T-helper 1 cell (primary cell): ENCODE measurements at places on chromosomes 7 and 10.
A peak's percentile ranks its signal among the peaks of the same experiment; 100 is the strongest.

GRCh38 chr10:27687743-27688142 lies 57.9 kb downstream of the MKX start:
- DNase-seq: no peak

- no peak for DNase-seq
Observed at GRCh38 chr10:128557149-128557710, 431.0 kb upstream of the MKI67 start.

GRCh38 chr10:90787393-90788198 lies 70.2 kb downstream of the HTR7 start:
- DNase-seq: no peak

DNA sequence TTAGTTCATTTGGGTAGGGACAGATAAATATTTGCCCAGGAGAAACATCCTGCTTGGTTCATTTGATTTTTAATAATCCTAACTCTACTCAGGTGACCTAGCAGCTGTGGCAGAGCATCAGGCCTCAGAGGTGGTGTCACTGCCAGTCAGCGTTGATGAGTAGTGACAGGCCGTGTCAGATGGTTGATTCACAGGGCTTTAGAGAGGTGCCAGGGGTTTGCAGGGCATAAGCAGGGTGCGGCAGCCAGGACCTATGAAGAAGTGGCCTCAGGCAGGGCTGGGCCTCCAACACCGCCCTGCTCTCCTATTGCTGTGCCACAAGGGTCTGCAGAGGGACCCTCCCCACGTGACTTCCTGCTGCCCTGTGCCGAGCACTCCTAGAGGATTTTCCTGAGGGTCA lies 128.1 kb downstream of the HECW1 start:
- DNase-seq: no peak

DNA sequence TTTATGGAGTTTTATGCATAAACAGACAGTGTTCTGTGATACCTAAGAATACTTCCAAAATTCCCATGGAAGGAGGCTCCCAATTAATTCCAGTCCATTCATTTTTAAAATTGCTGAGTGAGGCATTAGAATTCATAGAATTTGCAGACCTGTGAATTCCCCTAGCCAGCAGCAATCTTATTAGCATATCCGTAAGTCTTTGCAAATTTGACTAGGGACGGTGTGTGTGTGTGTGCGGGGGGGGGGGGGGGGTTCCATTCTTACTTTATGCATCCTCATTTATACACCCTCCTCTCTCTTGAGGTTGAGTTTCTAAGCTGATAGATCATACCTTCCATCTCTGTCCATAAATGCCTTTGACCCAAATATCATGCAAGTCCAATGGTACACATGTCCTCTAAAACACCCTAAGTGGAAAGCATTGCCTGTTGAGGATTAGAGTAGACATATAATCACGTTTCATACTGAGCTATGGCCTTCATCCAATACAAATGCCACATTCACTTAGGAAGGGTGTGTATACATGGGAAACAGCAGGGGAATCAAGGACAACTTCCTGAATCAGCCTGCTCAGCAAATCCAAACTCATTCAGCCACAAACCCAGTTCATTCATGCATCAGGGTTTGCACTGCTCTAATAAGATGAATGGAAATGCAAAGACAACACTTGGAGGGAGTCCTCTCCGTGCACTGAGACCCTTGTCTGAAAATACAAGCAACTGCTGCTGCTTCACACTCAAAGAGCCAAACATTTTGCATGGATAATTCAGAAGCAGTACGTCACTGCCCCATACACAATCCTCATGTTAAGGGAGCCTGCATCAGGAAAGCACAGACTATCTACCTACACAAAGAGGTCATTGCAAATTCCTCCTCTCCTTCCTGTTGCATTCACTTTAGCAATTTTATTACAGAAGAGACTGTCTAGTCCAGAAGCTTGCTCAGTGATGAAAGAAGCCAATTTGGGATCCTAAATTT lies 350.8 kb downstream of the KCNMA1 start:
- no peak for DNase-seq

GRCh38 chr10:132136689-132137088 lies 50.1 kb upstream of the DPYSL4 start:
- no peak for DNase-seq

DNA sequence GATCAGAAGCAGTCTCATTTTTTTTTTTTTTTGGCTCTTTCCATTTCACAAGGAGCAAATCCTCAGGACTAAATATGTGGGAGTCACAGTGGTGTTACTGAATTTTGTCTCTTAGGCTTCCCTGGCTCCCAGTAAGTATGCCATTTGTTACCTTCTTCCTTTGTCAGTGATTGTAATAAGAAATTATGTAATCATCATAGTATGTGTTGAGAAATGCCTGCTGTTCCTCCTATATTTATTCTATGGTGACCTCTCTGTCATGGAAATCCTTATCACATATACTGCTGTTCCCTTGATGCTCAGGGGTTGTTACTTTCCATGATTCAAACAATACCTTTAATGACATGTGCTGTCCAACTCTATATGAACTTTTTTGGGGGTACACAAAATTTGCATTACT lies 4.8 kb upstream of the OR9A4 start:
- DNase-seq: no peak

GRCh38 chr10:3763852-3764625 lies 21.0 kb downstream of the KLF6 start:
- DNase-seq: no peak

GRCh38 chr10:67666416-67667034 lies 29.5 kb downstream of the CTNNA3 start:
- no peak for DNase-seq

- no peak for DNase-seq
Observed at GRCh38 chr7:37052705-37053104, 328.4 kb upstream of the AOAH start.

- no peak for DNase-seq
Observed at GRCh38 chr10:130432850-130433249, 296.7 kb downstream of the GLRX3 start.

DNA sequence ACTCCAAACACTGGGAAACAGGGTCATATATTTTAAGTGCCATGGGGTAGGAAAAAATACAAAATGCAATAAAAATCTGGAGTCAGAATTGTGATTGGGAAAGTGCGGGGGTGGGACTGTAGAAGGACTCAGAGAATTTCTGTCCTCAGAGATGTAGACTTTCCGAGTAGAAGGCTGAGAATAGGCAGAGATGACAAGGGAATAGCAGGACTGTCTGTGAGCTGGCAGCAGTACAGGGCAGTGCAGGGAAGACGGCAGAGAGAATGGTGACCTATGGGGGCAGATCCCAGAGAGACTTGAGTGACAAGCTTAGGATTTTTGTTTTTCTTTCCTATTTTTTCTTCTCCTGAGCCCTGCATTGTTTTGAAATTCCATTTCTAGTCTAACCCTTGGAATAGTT lies 127.6 kb downstream of the SLC16A9 start:
- no peak for DNase-seq

DNA sequence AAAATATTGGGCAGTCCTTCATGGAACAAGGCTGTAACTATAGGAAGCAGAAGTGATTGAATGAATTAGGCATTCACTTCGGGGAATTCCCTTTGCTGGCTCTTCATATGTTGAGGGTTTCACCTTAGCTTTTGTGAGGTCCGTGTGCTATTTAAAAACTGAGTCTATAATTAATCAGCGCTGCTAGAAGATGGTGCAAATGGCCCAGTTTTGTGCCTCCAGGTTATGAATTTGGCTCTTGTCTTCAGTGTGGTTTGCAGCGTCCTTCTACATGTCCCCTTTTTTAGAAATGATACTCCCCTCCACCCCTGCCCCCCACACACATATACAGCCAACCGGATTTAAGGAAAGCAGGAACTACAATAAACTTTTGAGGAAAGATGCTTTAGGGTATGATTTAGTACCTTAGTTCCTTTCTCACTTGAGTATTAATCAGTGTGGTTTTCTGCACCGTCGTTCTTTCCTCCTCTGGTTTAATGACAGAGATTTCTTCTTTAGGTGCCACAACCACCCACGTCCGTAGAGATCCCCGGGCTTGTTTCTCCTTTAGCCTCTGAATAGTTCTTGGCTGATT lies 110.6 kb upstream of the SAMD8 start:
- DNase-seq: no peak

- no peak for DNase-seq
Observed at GRCh38 chr7:12737373-12737772, 49.9 kb downstream of the ARL4A start.

GRCh38 chr10:96513698-96514561 lies at the start of gene TLL2:
TSS of gene TLL2 (minus strand) at chr10:96513926. CDS start at chr10:96513685, 241 bp downstream.
- peak; percentile 78 for DNase-seq

DNA sequence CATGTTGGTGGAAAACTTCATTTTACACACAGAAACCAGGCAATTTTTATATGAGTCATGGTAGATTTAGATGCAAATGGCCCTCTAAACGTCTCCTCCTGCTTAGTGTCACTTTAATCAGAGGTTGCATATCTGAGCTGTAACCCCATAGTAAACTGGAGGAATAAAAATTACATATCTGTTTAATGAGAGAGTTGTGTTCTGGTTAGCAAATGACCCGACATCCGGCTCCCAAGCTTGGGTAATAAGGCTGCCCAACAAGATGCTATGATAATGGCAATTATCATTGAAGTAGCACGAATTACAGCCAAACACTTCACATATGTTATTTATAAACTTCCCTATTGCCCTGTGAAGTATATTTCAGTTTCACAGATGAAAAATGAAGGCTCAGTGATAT lies 10.6 kb upstream of the ADAM12 start:
- no peak for DNase-seq
